Kasumi-1 (cell line): ENCODE measurements at places on chromosomes 3 and 15.
A peak's percentile ranks its signal among the peaks of the same experiment; 100 is the strongest.

GRCh38 chr3:189099031-189099471 is 72.7 kb upstream of the TPRG1 start:
- DNase-seq = no peak

DNA sequence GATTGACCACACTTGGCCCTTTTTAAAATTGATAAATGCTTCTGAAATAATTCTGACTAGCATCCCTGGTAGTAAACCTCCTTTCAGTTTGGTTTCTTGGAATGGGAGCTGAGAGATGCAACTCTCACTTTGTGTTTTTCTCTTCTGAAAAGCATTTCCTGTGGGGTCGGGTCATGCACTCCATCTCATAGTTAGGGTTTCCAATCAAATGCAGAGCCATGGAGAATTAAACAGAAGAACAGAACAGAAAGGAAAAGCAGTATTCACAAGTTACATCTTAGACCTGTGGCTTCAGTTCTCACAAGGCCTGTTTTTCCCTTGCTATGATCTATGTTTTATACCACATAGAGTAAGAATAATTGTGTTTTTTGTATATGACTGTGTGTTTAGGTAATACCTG is 39.7 kb downstream of the SENP2 start:
- DNase-seq = no peak

GRCh38 chr3:41417574-41417973 is 218.3 kb downstream of the CTNNB1 start:
- no peak for DNase-seq

DNA sequence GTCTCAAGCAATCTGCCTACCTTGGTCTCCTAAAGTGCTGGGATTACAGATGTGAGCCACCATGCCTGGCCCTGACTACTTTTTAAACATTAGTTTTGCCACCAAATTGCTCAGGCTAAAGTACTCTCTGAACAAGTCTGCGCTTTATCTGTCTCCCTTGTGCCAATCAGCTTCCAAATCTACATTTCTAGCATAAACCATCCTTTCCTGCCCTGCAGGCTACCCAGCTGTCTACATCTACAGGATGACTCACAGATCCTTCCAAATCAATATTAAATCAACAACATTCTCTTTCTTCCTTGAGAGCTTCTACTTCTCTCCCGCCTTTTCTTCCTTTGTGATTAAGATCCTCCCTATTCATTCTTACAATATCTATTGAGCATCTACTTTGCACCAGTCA is 16.0 kb upstream of the ATOSA start:
- DNase-seq = no peak

DNA sequence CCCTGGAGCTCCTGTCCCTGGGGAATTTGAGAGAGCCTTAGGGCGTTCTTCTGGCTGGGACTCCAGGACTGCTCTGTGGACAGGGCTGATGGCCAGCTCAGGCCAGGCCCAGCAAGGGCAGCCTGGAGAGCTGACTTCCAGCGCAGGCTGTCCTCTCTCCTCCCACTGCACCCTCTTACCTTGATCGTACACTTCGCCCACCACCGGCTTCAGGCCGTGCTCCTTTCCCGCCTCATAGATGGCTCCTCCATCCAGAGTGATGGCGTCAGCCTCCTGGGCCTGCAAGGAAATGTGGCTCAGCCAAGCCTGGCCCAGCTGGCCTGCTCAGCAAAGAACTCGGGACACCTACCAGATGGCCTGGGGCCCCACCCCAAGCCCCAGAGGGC is 3.1 kb downstream of the MELTF start:
- DNase-seq = no peak

DNA sequence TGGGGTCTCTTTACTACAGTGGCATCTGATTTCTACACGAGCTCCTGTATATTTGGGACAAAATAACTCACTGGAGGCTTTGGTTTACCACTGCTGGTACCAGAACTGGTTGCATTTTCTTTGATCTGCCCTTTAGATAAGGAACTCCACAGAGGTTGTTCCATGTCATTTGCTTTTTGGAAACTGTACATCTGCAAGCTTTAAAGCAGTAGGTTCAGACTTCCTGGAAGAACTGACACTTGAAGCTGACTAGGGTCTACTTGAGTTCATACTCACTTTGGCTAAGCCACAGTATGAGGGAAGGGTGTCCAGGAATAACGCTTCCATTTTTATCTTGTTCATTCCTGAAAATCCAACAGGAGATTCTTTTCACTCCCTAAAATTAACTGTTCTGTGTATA is 86.4 kb downstream of the WWTR1 start:
- no peak for DNase-seq

GRCh38 chr3:53375019-53375418 is 27.7 kb upstream of the DCP1A start:
- peak; percentile 57 for DNase-seq

- no peak for DNase-seq
Measured at GRCh38 chr15:74584779-74585178, 30.9 kb upstream of the CLK3 start.

- DNase-seq = no peak
Measured at GRCh38 chr3:124034016-124034843, 42.3 kb upstream of the ROPN1 start.

DNA sequence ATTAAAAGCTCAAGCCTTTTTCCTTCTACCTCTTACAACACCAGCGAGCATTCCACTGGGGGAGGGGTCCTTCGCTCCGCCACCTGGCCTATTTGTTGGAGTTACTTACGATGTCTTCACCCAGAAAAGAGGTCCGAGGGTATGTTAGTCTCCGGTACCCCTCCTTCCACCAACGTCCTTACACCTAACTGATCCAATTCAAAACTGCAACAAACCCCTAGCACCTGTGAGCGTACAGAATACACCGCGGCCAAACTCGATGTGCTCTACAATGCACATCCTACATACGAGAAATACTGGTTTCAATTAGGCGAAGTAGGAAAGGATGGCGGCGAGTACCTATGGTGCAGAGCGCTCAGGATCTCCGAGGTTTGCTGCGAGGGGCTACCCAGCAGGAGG is 944 bp downstream of the SLITRK3 start:
- DNase-seq = no peak

- DNase-seq = no peak
Measured at GRCh38 chr3:124586126-124587052, 143.9 kb upstream of the UMPS start.

DNA sequence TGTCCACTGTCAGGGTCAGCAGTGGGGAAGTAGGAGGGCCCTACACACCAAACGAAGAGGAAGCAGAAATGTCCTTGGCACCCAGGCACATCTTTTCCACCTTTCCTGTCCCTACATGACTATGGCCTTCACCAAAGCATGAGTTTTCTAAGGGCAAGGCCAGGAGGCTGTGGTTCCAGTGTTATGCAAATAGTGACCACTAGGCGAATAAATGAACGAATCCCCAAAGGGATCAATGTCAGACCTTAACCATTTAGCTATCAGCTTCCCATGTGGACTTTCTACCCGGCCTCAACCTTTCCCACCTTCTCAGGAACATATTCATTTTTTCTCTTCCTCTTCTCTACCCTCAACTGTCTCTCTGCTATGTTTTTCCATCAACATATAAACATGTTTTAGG is 63.1 kb downstream of the NTRK3 start:
- DNase-seq = no peak
